MM.1S (cell line): ENCODE measurements at places on chromosomes 6 and 20.
A peak's percentile ranks its signal among the peaks of the same experiment; 100 is the strongest.

DNA sequence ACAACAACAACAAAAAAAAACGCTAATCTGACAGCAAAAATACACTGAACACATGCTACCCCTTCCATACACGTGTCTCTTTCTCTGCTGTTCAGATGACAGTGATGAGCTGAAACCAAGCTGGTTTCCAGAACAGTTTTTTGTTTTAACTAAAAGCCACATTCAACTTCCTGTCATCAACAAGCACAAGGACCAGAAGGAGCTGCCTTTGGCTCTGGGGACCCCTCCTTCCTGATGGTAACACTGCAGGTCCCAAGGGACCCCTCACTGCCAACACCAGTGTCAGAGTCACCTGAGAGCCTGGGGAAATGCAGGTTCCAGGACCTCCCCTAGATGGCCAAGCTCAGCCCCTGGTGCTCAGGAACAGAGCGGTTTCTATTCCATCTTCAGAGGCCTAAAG is 6.0 kb downstream of the CST7 start:
- no peaks in the 10 kb centered on the region for H3K36me3 ChIP-seq
- H3K27me3 ChIP-seq, result no peaks in the 10 kb centered on the region
- peak overlapping the region; percentile 62; the same call in 1 of the 2 replicates for H3K27ac ChIP-seq
- H3K4me3 ChIP-seq, result no peak overlapping the region

GRCh38 chr20:60395991-60396390 is 437.8 kb downstream of the CDH26 start:
- H3K36me3 ChIP-seq, result no peaks in the 10 kb centered on the region
- H3K4me3 ChIP-seq, result no peak overlapping the region

GRCh38 chr20:57661746-57662455 is 41.7 kb upstream of the ZBP1 start:
- no peak overlapping the region for H3K27ac ChIP-seq
- no peaks in the 10 kb centered on the region for H3K36me3 ChIP-seq
- no peaks in the 10 kb centered on the region for H3K4me1 ChIP-seq
- no peaks in the 10 kb centered on the region for H3K27me3 ChIP-seq
- no peak for DNase-seq

DNA sequence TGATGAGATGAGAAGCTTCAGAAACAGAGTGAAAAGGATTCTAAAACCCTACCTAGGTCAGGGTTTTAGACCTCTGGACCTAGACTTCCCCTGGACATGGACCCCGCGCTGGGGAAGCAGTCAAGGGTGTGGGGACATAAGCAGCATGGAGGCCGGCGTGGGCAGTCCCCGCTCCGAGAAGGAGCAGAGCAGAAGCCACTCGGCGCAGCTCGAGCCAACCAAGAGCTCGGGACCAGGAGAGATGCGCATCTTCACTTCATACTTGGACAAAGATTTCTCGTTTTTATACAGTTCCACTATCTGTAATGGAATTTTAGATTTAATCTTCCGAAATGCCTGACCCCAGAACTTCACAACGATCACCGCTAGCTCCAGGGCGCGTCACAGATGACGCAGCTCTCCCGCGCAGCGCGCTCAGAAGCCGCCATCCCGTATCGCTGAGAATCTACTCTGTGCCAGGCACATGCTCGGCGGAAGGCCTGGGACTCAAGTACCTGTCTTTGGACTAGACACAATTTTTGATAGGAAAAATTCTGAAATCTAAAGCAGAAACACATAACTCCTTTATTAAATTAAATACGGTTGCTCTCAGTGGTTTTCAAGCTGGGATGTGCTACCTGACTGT is 60.3 kb downstream of the WDR27 start:
- DNase-seq, result no peak
- no peaks in the 10 kb centered on the region for H3K36me3 ChIP-seq
- H3K4me1 ChIP-seq, result no peaks in the 10 kb centered on the region
- H3K27me3 ChIP-seq, result no peaks in the 10 kb centered on the region
- no peak overlapping the region for H3K27ac ChIP-seq

- H3K4me1 ChIP-seq, result no peaks in the 10 kb centered on the region
- H3K4me3 ChIP-seq, result no peak overlapping the region
- DNase-seq, result no peak
Observed at GRCh38 chr6:34586327-34587040, 30.4 kb upstream of the SPDEF start.

DNA sequence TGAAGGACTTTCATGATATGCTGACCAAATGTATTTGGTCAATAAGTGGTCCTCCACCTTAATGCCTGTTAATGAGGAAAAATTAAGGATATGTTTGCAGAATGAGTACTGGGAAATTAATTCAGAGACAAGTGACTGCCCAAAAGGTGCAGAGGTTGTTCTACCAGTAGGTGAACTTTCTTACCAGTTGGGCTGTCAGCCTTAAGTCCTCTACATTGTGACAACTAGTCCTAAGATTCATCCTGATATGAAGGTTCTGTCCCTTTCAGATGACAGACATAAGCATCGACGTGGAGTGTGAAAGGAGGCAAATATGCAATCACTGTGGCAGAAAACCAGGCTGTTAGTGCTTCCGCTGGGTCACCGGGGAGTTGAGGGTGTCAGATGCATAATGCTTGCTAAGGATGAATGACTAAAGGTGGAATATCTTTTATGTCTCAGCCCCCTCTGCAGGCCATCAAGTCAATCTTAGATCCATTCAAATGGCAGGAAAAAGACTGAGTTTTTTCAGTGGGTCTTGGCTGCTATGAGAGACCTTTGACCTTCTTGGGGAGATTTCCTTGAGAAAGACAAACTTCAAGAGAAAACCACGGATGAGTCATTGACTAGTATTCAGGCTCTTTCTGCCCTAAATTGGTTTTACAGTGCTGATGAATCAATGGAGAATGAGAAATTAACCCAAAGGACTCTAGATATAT is 226.0 kb downstream of the TPBG start:
- no peaks in the 10 kb centered on the region for H3K36me3 ChIP-seq
- H3K27ac ChIP-seq, result no peak overlapping the region
- peak; percentile 48 for DNase-seq
- H3K4me3 ChIP-seq, result no peak overlapping the region
- H3K4me1 ChIP-seq, result no peaks in the 10 kb centered on the region

GRCh38 chr6:167851370-167851952 is 24.8 kb downstream of the AFDN start:
- no peaks in the 10 kb centered on the region for H3K27me3 ChIP-seq
- no peak overlapping the region for H3K27ac ChIP-seq
- no peak for DNase-seq
- 0 out of 2 replicates have a peak, but pooled peaks cover 6% of the 10 kb centered on the region for H3K4me1 ChIP-seq
- no peaks in the 10 kb centered on the region for H3K36me3 ChIP-seq
- no peak overlapping the region for H3K4me3 ChIP-seq

GRCh38 chr6:138115877-138116660 is 8.8 kb upstream of the PERP start:
- H3K27me3 ChIP-seq, result no peaks in the 10 kb centered on the region
- H3K27ac ChIP-seq, result peak overlapping the region; percentile 69
- peak overlapping the region; percentile 39 for H3K4me3 ChIP-seq
- DNase-seq, result peak; percentile 77
- peaks cover 18% of the 10 kb centered on the region for H3K4me1 ChIP-seq

DNA sequence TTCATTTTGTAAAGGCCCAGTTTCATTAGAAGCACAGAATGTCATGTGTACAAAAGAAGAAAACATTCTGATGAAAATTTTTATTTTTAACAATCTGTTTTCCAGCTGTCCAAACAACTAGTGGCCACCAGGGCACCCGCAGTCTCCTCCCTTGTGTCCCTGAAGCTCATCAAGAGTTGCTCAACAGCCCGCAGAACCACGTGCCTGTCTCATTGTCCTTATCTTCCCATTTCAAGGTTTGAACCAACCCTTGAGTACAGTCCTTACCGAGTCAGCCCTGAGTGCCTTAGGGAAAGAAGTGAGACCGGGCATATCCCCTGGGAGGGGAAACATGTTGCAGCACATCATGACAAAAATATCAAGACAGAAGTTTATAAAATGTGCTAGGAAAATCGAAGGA is 15.9 kb upstream of the ZNF133 start:
- no peak for DNase-seq
- H3K4me1 ChIP-seq, result peaks cover 6% of the 10 kb centered on the region
- no peak overlapping the region for H3K4me3 ChIP-seq
- no peaks in the 10 kb centered on the region for H3K27me3 ChIP-seq
- no peaks in the 10 kb centered on the region for H3K36me3 ChIP-seq

DNA sequence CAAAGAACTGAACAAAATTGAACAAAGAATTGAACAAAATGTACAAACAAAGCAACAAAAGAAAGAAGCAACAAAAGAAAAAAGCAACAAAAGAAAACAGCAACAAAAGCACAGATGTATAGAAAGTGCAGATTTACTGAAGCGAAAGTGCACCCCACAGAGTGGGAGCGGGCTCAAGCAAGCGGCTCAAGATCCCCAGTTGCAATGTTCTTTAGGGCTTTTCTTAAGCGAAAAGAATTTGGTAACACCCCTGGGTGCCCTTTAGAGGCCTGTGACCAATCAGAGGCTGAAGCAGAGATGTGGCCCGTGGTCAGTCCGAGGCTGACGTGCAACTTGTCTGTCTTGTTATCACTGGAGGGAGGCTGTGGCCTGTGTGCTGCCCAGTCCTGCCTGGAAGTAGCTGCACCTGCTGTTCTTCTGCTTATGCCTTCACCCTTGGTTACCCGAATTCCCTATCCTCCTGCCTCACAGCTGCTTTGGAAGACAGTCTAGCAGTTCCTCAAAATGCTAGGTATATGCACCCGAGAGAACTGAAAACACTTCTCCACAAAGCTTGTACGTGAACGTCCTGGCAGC is 13.2 kb upstream of the KIF25 start:
- H3K27me3 ChIP-seq, result no peaks in the 10 kb centered on the region
- H3K4me3 ChIP-seq, result no peak overlapping the region
- DNase-seq, result no peak
- H3K27ac ChIP-seq, result no peak overlapping the region

GRCh38 chr6:32254761-32255198 is 30.9 kb upstream of the NOTCH4 start:
- H3K27ac ChIP-seq, result no peak overlapping the region
- peak overlapping the region; percentile 33; the same call in 1 of the 2 replicates for H3K4me3 ChIP-seq
- DNase-seq, result no peak
- peaks cover 6% of the 10 kb centered on the region for H3K4me1 ChIP-seq
- peaks cover 65% of the 10 kb centered on the region for H3K27me3 ChIP-seq

DNA sequence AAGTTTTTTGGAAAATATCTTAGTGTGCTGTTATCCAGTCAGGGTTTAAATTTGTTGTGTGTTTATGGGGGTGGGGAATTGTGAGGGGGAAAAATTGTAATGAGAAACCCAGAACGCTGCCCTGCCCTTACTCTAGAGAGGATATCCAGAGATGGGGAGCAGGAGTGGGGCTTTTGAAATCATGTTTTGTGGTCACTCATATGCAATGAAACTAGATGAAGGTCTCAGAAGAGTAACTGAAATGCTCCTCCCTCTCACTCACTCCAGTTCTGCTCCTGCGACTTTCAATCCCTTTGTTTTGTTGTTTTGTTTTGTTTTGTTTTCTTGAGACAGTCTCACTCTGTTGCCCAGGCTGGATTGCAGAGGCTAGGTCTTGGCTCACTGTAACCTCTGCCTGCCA is 100.0 kb downstream of the CRYBG1 start:
- no peaks in the 10 kb centered on the region for H3K36me3 ChIP-seq
- DNase-seq, result peak; percentile 26

GRCh38 chr6:53056273-53056672 is 8.9 kb upstream of the FBXO9 start:
- no peaks in the 10 kb centered on the region for H3K36me3 ChIP-seq
- H3K4me1 ChIP-seq, result 0 out of 2 replicates have a peak, but pooled peaks cover 9% of the 10 kb centered on the region
- no peak overlapping the region for H3K4me3 ChIP-seq
- H3K27me3 ChIP-seq, result no peaks in the 10 kb centered on the region
- DNase-seq, result no peak
- no peak overlapping the region for H3K27ac ChIP-seq

GRCh38 chr6:139296927-139297326 is 5.1 kb upstream of the TXLNB start:
- peaks cover 15% of the 10 kb centered on the region for H3K4me1 ChIP-seq
- no peaks in the 10 kb centered on the region for H3K27me3 ChIP-seq
- DNase-seq, result no peak
- H3K4me3 ChIP-seq, result no peak overlapping the region
- H3K36me3 ChIP-seq, result no peaks in the 10 kb centered on the region
